Activated CD8-positive, alpha-beta memory T cell treated with anti-CD3 and anti-CD28 coated beads for 48 hours (primary cell): ENCODE measurements at places on chromosomes 3 and 15.

- DNase-seq, result no peak
Observed at GRCh38 chr3:120498556-120499346, 48.0 kb upstream of the FSTL1 start.

- DNase-seq, result peak; percentile 37
Observed at GRCh38 chr3:69288161-69288895, 97.6 kb downstream of the FRMD4B start.

DNA sequence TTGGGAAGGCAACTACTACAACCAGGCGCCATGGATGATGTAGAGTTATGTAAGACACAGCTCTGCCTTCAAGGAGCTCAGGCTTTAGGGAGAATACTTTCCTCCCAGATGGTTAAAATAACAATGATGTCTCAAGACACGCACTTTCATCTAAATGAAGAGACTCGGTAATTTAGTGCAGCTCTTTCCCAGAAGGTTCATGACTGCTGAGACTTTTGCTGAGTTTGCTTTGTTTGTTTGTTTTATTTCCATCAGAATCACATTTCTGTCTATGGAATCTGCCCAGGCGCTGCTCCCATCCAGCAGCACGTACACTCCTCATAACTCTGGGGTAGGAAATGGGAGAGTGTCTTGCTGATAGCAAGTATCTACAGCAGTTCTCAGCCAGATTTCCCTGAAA, 33.9 kb upstream of the MEX3B start:
- no peak for DNase-seq

- DNase-seq, result no peak
Observed at GRCh38 chr15:38208779-38209178, 43.9 kb upstream of the SPRED1 start.

- no peak for DNase-seq
Observed at GRCh38 chr3:35562141-35562540, 77.2 kb upstream of the ARPP21 start.

- no peak for DNase-seq
Observed at GRCh38 chr15:78069052-78069414, 8.5 kb downstream of the TBC1D2B start.

- no peak for DNase-seq
Observed at GRCh38 chr15:33454996-33455395, 144.2 kb downstream of the RYR3 start.

- no peak for DNase-seq
Observed at GRCh38 chr15:68797191-68797590, 23.5 kb downstream of the ANP32A start.

DNA sequence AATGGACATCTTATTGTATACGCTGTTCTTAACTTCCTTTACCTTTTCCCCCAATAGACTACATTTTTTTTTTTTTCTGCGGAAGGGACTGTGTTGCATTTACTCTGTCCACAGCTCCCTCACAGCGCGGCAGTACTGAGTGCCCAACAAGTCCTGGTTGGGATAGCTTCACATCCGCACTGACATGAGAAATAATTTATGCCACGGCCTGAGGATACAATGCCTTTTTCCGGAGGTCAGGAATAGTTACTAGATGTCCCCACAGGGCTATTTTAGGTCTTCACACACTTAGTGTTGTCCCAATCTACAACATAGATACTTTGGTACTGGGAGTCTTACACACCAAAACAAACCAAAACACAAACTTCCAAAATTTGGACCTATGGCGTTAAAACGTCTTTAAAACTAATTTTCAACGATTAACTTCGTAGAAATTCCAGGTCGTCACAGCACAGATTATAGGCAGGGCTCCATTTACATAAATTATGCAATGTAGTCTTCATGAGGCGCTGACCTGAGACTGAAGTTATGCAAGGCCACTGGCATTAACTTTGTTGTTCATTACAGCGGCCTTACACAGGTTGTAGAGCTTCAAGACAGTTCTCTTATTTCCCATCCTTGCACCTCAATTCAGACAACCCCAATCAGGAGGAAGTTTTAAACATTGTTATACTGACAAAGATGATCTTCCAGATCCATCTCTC, 989 bp upstream of the PPIB start:
- DNase-seq, result no peak

GRCh38 chr3:151856118-151856517, 17.3 kb upstream of the SUCNR1 start:
- DNase-seq, result no peak

- no peak for DNase-seq
Observed at GRCh38 chr3:32614956-32615355, 44.3 kb upstream of the DYNC1LI1 start.

DNA sequence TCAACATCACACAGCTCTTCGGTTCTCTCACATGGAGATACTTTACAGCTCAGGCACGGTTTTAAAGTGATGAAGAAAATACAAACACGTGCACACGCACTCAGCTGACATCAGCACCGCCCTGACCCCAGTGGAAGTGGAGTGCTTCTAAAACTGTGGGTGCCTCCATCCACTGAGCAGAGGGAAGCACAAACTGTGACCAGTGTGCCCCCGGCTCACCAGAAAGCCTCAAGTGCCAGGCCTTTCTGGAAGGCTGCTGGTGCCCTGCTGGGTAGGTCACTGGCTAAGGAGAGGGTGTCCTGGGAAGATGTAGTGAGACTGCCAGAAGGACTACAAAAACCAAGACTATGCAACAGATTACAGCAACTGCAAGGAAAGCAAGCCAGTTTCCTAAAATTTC, 78.5 kb downstream of the OCA2 start:
- DNase-seq, result no peak

GRCh38 chr3:124260206-124260915, 268.4 kb upstream of the ROPN1 start:
- no peak for DNase-seq

DNA sequence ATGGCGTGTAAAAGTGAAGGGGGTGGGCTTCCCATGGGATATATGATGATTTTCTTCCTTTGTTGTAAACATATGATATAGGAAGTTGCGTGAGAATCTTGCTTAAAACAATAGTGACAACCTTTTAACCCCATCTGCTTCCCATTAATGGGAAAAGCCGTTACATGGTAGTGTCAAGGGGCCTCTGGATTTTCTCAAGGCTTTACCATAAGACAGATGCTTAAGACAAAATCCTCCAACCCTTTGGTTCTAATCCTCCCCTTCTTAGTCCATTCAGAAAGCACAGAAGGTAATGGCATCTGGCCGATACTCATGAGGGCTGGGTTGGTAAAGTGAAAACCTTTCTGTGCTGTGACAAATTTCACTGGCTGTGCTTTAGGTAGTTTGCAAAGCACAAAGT, 25.0 kb downstream of the DPH3 start:
- no peak for DNase-seq

- no peak for DNase-seq
Observed at GRCh38 chr3:6862041-6862879, 1.3 kb downstream of the GRM7 start.

DNA sequence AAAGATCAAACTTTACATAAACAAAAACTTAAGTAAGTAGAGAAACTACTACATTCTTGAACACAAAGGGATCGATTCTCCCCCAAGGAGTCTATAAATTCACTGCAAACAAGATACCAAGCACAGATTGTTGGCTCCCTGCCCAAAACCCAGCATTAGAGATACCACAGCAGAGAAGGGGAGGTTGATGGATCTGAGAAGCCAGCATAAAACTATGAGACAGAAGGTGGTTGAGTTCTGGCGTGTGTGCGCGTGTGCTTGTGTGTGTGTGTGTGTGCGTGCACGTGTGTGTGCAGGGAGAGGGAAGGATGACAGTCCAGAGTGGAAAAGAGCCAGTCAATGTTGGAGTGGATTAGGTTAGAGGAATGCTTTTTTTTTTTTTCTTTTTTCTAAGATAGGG, 143.2 kb upstream of the PRR20G start:
- DNase-seq, result no peak

GRCh38 chr15:78242128-78242527, 7.8 kb upstream of the ACSBG1 start:
- DNase-seq, result no peak

GRCh38 chr3:161096771-161097367, 8.3 kb downstream of the B3GALNT1 start:
- no peak for DNase-seq

- no peak for DNase-seq
Observed at GRCh38 chr3:14253707-14254382, 75.2 kb downstream of the LSM3 start.

DNA sequence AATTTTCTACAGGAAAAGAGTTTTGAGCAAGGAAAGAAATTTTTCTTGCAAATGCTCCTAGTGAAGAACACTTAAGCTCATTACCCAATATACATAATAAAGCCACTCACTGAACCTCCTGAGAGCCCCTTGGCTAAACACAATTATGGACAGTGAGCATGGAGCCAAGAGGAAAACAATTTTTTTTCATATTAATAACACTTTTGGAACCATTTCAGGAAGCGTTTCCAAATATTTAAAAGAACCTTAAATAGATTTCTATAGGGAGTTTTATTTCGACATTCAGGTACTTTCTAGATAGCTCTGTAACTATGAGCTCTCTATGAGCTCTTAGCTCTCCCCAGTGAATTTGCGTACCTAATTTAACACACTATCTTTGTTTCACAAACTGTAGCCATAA, 581.1 kb downstream of the ZNF385D start:
- no peak for DNase-seq

DNA sequence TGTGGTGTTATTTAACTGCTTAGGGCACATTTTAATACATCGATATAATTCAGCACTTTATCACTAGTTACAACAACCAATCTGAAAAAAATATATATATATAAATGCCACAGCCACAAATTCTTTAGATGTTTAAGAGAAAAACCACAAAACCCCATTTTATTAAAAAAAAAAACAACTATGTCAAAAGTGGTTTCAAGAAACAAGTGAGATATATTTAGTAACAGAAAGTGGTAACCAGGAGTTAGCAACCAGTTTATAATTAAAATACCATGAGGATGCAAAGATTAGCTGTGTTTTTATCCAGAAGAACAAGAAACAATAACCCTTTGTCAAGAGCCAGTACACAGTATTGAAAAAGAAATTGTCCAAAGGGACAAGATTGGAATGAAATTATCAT, 14.8 kb upstream of the DIPK2A start:
- DNase-seq, result no peak

DNA sequence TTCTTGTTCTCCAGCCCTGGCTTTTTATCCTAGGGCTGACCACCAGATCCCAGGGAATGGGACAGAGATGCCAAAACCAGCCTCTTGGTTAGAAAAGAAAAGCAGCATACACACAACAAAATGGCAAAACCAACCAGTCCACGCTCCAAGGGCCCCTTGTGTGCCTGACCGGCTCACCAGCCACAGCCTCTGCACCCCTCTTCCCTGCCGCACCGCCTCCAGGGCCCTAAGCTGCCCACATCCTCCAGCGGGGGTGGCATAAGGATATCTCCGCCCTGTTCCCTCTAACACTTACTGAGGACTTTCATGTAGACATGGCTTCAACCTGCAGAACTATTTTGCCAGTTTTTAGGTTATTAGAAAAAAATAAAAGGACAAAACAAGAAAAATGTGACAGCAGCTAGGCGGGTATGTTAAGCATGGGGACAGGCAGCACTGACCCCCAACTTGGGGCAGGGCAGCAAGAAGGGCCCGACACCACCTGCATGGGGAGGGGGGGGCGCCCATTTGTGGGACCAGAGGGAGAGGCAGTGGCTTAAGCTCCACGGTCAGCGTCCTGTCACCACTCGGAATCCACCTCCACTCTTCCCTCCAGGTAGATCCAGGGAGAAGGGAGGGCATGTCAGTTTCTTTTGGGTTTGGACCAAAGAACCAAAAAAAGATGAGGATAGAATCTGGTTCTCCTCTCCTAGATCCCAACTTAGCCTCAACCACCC, 49.1 kb downstream of the DHX30 start:
- no peak for DNase-seq

GRCh38 chr3:52831500-52832301, 1.2 kb upstream of the ITIH4 start:
- DNase-seq, result no peak

GRCh38 chr15:45611305-45611704, 23.5 kb upstream of the SQOR start:
- DNase-seq, result no peak

DNA sequence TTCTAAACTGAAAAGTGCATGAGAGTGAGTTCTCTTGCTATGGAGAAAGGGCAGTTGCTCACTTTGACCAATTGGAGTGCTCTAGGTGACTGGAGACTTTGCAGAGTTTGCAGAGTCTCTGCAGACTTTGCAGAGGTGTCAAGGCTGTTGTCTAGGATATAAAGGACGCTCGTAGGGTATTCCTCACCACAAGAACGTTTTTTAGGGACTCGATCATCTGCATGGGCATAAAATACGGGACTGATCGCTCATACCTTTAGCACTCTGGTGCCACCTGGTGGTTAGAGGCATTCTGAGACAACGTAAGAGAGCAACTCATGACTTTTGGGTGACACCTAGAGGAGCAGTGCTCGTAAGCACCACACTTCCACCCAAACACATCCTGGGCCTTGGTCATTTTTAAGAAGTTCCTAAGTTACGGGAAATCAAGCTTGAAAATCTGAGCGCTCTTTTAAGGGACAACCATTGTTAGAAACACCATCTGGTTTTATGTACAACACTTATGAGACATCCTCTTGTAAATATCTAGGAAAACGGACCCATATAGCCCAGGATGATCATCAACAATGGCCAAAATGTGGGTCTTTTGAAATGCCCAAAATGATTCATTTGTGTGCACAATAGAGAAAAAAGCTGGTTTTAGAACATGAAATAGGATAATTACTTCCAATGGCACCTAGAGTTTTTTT, 51.6 kb upstream of the XCR1 start:
- DNase-seq, result peak; percentile 75

- no peak for DNase-seq
Observed at GRCh38 chr3:190003681-190004123, 117.0 kb downstream of the P3H2 start.

DNA sequence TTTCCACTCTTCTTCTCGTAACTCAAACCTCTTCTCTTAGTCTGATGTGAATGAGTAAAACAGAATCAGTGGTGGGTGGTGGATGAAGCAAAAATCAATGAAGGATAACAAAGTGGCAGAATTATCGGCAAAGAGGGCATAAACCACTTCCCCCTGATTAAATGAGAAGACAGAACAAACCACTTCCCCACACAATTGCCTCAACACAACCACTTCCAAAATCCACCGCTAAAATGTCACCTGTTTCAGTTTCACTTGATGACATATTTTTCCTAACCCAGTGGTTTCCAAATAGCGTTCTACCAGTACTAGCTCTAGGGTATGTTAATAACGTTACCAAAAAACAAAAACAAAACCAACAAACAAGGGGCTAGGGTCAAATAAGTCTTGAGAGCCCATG, 478.7 kb upstream of the WNT5A start:
- DNase-seq, result no peak

DNA sequence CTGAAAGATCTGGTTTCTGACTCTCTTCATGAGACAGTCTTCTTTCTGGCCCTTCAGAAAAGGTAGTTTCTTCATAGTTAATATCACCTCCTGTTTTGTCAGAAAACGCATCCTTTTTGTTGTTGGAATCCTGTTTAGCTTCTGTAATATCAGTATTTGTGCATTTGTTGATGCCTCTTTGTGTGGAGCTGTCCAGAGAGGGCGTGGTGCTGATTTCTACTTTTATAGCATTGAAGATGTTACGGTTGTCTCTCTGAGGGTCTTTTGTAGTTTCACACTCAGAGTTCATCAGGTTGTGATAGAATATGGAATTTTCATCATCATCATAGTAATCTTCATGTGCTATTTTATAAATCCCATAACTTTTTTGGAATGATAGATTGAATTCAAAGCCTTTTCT, 8.9 kb downstream of the GPR149 start:
- DNase-seq, result no peak
